ENCODE measurements at places on chromosomes 5 and 9.

- no peak for DNase-seq
Measured at GRCh38 chr5:135213466-135214239, 179.6 kb upstream of the PITX1 start.

- DNase-seq = peak; percentile 69
Measured at GRCh38 chr9:112315331-112316257, 17.8 kb downstream of the PTBP3 start.

DNA sequence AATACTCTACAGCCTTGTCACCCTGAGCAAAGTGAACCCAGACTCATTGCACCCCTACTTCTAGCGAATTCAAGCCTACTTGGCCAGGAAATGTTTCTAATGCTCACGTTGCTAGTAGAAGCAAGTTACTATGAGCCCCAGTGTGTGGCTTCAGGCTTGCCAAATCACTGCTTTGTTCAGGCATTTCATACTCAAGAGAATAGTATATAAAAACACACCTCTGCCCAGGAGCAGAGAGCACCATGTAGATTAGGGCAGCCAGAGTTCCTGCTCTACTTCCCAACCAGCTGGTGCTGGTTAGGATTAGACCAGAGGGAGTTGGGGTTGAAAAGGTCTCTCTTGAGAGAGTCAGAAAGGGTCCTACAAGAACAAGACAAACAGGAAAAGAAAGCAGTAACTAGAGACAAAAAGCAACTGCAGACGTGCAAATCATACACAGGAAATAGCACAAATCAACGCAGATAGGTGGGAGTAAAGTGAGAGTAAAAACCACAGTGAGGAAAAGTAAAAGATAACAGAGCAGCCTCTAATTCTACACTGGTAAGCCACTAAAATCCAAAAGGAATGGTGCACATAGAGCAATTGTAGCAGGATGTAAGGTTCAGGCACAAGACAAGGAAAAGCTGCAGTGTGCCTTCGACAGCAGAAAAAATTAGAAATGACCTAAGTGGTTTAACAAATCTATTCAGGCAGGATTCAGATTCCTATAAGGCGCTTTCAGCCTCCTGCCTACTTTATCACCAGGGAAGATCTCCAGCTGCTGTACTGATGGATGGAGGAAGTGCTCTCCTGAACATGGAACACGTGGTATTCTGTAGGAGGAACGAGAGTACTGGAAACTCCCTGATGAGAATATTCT lies 49.6 kb upstream of the KIF2A start:
- peak; percentile 42 for DNase-seq

GRCh38 chr5:72134226-72134899 lies 27.1 kb downstream of the MAP1B start:
- DNase-seq = peak; percentile 14

DNA sequence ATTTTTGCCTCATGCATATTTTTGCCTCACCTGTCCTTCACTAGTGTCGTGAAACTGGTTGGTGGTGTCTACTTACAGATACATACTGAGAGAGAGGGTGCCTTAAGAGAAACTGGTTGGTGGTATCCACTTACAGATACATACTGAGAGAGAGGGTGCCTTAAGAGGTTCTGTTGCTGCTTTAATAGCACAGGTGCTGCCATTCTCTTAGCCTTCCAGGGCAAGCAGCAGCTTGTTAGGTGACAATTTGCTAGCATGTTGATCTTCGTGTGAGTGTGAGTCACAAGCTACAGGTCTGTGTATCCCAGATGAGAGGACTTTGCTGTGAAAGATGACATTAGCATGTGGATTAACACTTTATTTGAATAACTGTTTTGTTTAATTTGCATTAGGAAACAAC lies 1.4 kb downstream of the PTTG1 start:
- no peak for DNase-seq

DNA sequence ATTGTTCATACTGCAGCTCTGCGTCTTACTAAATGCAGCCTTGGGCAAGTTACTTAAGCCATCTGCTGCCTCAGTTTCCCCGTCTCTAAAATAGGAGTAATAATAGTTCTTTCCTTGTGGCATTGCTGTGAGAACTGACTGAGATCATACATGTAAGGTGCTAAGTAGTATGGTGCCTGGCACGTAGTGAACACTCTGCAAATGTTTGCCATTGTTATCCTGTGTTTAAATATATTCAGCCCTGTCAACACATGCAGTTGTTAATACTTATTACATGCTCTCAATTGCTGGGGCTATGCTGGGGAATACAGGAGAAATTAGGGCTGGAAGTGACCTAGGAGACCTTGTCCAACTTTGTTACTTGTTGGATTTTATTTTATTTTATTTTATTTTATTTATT lies 105.2 kb upstream of the RAI14 start:
- DNase-seq = no peak

- DNase-seq = no peak
Measured at GRCh38 chr9:101014566-101014965, 14.0 kb upstream of the PLPPR1 start.

DNA sequence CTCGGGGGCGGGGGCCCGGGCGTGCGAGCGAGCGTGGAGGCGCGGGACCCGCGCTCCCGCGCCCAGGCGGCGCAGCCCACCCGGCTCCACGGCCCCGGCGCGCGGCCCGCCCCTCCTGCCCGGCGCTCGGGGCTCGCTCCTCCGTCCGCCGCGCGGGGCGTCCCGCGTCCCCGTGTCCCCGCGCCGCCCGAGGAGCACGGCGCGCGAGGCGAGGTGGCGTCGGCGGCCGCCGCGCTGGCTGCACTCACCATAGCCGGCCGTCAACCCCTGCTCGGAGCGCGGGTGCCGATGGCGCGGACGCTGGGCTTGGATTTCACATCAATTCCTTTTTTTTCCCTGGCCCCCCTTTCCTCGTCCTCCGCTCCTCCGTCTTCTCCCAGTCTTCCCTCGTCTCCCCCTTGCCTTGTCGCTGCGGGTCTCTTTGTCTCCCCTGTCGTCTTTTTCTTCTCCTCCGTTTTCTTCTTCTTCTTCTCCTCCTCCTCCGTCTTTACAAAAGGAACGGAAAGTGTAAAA lies 494 bp downstream of the PTCH1 start:
- peak; percentile 38 for DNase-seq

DNA sequence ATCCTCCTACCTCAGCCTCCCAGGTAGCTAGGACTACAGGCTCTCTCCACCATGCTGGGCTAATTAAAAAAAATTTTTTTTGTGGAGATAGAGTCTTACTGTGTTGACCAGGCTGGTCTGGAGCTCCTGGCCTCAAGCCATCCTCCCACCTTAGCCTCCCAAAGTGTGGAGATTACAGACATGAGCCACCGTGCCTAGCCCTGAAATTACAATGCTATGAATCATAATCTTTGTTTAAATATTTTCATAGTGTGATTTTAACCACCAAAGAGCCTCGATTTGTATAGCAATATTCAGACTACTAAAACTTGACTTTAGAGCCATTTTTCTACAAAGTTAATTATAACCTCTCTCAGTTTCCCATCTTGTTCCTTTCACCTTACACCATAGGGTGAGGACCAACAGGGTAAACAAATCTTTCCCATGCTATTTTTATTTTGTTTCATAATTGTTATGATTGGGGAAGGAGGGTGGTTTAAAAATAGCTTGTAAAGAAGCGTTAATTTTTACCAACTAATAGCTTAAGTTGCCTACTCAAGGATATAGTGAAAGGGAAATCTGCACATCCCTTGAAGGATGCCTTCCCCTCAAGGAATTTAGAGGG lies 32.7 kb downstream of the UBE2D2 start:
- no peak for DNase-seq

DNA sequence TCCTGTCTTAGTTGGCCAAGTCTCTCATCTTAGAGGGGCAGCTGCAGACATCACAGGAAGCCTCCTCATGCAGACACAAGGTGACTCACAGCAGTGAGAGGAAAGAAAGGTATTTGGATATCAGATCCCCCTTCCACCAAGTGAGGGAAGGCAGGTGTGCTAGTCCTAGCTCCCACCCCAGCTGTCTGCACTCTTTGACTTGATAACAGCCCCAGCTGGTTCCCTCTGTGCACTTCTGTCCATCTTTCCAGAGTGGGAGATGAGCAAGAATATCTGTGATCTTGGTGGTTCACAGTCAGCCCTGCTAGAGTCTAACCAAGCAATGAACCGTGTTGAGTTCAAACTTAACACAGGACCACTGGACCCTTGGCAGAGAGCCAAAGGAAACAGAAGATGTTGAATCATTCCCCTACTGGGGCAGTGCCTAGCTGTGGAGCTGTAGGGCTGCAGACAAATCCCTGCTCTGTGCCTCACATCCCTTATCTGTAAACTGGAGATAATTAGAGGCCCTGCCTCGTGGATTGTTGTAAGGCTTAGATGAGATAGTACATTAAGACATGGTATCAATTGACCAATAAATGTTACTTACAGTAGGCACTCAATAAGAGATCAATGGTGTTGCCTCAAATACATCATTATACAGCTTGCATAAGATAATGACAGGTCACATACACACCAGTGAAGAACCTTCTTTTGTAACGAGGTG lies 39.1 kb downstream of the SH3RF2 start:
- DNase-seq = peak; percentile 52

- DNase-seq = peak; percentile 31
Measured at GRCh38 chr9:20551835-20552234, 70.5 kb downstream of the MLLT3 start.

DNA sequence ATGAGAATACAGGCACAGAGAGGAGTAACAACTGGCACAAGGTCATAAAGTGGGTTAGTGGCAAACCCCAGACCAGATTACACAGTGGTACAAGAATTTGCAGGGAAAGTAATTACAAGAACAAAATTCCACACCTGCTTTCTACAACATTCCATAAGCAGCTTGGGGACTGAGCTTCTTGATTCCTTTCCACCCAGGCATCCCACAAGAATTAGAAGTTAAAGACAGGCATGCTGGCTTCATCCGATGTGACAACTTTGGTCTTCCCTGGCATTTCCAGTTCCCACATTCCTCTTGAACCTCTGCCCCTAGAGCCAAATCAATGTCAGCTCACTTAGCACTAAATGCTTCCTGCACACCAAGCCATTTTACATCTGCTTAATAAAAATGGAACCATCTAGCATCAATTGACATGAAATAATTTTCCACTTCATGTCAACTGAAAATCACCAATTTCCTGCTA lies 435.8 kb upstream of the PAPPA start:
- no peak for DNase-seq

DNA sequence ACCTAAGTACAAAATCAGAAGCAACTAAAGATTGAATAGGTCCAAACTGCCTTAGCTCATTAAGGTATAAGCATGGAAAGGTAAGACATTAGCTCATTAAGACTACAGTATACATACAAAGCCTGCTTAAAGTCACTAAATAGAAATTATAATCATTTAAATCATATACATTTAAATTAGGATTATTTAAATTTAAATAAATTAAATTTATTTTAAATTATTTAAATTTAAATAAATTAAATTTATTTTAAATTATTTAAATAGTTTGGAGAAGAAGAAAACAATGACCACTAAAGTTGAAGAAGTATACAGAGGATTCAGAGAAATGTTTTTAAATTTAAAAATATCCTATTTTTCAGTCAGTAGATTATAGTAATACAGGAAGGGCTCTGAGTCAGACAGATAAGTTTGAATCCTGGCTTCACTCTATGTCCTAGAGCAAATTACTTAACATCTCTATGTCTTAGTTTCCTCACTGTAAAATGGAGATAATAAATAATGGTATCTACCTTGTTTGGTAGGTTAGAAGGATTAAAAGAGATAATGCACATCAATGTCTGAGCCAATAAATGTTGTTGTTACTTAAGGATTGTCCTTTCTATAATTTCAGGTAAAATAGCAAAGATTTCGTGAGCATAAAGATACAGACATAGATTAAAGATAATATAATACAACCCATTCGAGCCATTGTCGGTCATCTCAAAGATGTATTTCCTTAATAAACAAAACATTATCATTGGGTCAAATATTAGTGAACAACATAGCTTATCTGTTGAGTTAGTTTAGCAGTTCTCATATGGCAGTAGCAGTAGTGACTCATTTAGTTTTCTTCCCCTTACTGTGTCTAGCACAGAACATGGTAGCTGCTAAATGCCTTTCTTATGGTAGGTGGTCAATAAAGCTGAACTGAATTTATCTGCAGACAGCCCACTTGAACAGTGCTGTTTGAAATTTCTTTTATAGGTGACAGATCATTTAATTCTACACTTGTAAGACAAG lies 100.6 kb downstream of the KIAA0825 start:
- no peak for DNase-seq

DNA sequence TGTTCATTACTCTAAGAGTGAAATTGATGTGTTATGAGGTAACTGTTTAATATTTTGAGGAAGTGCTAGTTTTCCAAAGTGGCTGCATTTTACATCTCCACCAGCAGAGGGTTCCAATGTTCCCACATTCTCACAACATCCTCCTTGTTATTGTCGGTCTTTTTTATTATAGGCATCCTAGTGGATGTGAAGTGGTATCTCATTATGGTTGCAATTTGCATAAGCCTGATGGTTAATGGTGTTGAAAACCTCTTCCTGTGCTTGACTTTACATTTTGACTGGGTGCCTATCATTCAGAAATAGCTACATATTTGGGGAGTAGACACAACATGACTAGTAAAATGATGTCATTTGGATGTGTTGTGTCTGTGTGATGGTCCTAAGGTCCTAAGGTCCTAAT lies 143.6 kb downstream of the MRPS30 start:
- peak; percentile 83 for DNase-seq

DNA sequence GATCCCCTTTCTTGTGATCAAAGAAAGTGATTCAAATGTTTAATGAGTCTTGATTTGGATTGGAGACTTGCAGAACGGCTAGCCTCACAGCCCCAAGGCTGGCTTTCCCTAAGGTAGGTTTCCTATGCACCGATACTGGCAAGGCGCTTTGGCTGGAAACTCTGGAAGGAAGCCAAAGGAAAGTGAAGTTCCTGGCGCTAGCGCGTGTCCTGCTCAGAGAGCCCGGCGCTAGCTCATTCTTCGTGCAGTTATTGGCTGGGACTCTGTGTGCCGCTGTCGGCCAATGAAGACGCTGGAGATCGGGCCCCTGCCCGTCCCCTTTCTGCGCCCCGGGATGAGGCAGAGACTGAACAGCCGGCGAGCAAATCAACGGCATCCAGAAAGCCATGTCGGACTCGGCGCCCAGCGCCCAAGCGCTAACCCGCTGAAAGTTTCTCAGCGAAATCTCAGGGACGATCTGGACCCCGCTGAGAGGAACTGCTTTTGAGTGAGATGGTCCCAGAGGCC lies at the start of gene PCDHGC3:
TSS of gene PCDHGC3 (plus strand) at position 342 of the 507 bp plus-strand sequence. CDS start at position 493, 151 bp downstream.
- DNase-seq = peak; percentile 62

DNA sequence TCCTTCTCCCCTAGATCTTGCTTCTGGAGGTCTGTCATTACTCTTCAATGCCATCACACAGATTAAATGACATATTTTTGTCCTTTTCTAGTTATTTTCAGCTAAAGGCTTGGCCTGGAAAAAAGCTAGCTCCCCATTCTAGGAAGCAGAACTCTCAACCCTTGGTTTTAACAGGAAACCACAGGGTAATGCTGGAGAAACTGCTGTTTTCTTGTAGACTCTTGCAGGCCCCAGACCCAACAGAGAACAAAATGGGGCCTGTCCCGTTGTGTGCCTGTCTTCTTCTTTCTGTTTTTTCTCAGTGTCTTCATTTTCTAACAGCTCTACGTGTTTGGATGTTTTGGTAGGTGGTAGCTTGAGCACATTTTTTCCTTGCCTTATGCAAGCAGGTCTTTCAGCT lies 21.5 kb downstream of the DCANP1 start:
- no peak for DNase-seq

- DNase-seq = no peak
Measured at GRCh38 chr9:2726650-2727340, 9.5 kb downstream of the KCNV2 start.

- DNase-seq = no peak
Measured at GRCh38 chr9:134852906-134853654, 27.5 kb upstream of the FCN2 start.

Measured in OCI-M1 (cell line).